ENCODE measurements at places on chromosomes 11 and 22.

GRCh38 chr22:28438183-28438768 is 241.4 kb downstream of the TTC28 start:
- H3K36me3 ChIP-seq: no peaks in the 10 kb centered on the region
- no peak for DNase-seq
- no peak overlapping the region for H3K27ac ChIP-seq
- no peak overlapping the region for H3K4me3 ChIP-seq
- H3K27me3 ChIP-seq: no peaks in the 10 kb centered on the region
- H3K4me1 ChIP-seq: no peaks in the 10 kb centered on the region

GRCh38 chr22:19629331-19629719 is 85.0 kb upstream of the SEPTIN5 start:
- no peaks in the 10 kb centered on the region for H3K27me3 ChIP-seq
- DNase-seq: peak; percentile 29
- H3K4me3 ChIP-seq: no peak overlapping the region
- no peaks in the 10 kb centered on the region for H3K4me1 ChIP-seq
- no peaks in the 10 kb centered on the region for H3K36me3 ChIP-seq
- no peak overlapping the region for H3K27ac ChIP-seq

DNA sequence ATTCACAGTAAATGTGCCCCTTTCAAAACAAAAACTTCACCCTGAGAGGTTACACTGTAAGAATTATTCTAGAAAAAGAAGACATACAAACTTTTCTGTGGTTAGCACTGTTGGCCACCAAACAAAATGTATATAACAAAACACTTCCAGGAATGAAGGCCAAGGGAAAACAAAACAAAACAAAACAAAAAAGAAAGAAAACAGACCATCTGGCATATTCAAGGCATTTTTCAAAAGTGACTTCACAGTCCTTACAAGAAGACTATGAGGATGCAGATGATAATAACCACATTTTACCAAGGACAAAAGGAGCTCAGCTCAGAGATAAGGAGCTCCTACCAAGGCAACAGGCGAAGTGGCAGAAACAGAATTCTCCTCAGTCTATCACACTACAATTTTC is 24.9 kb downstream of the CTSC start:
- H3K4me3 ChIP-seq: no peak overlapping the region
- DNase-seq: no peak
- peaks cover 12% of the 10 kb centered on the region for H3K36me3 ChIP-seq
- peaks cover 8% of the 10 kb centered on the region for H3K4me1 ChIP-seq
- H3K27me3 ChIP-seq: no peaks in the 10 kb centered on the region

- no peaks in the 10 kb centered on the region for H3K27me3 ChIP-seq
These were observed 719 bp downstream of the TALDO1 start for GRCh38 chr11:748007-748359.

- H3K4me1 ChIP-seq: 0 out of 2 replicates have a peak, but pooled peaks cover 2% of the 10 kb centered on the region
- H3K27me3 ChIP-seq: no peaks in the 10 kb centered on the region
- H3K27ac ChIP-seq: no peak overlapping the region
- no peak for DNase-seq
- no peak overlapping the region for H3K4me3 ChIP-seq
These were observed 83.2 kb downstream of the ATXN10 start for GRCh38 chr22:45754822-45755221.

- no peaks in the 10 kb centered on the region for H3K4me1 ChIP-seq
- no peak overlapping the region for H3K27ac ChIP-seq
- H3K36me3 ChIP-seq: no peaks in the 10 kb centered on the region
- H3K4me3 ChIP-seq: no peak overlapping the region
- DNase-seq: no peak
These were observed 101.1 kb downstream of the MUC15 start for GRCh38 chr11:26470992-26471391.

GRCh38 chr11:9075556-9075955 is 15.8 kb downstream of the SCUBE2 start:
- peaks cover 3% of the 10 kb centered on the region for H3K4me1 ChIP-seq
- no peak overlapping the region for H3K4me3 ChIP-seq
- H3K27ac ChIP-seq: no peak overlapping the region
- DNase-seq: no peak
- no peaks in the 10 kb centered on the region for H3K27me3 ChIP-seq

DNA sequence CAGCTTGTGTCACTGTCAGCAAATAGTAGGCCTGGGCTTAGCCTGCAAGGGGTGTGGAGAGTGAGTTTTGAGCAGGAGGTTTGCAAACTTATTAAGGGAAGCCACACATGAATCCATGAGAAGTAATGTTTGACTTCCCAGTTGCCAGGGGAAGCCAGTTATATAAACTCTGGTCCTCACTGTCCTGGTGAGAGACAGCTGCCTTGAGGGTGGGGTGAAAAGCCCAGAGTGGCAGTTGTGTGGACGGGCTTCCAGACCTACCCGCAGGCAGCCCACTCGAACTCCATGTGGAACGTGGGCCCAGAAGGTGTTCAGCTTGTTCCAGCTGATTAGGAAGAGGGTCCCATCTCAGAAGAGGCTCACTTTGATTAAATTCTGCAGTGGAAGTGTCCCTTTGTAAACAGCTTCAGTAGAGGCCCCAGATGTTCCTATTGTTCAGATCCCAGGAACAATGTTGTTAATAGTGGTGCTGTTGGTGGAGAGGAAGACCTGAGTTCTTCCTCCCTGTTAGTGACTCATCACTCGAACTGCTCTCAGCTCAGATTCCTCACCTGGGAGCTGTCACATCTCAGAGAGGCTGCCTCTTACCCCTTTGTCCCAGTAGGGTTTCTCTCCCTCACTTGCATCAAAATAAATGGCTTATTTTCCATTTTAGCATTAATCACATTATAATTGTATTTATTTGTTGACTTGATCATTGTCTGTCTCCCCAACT is 63.4 kb downstream of the GRAMD1B start:
- no peak overlapping the region for H3K27ac ChIP-seq
- H3K36me3 ChIP-seq: no peaks in the 10 kb centered on the region
- no peak overlapping the region for H3K4me3 ChIP-seq
- peak; percentile 44 for DNase-seq
- H3K4me1 ChIP-seq: peaks cover 11% of the 10 kb centered on the region

GRCh38 chr22:19036523-19037273 is 85.5 kb downstream of the DGCR2 start:
- H3K27ac ChIP-seq: no peak overlapping the region
- peak overlapping the region; percentile 5 for H3K4me3 ChIP-seq
- no peaks in the 10 kb centered on the region for H3K4me1 ChIP-seq

DNA sequence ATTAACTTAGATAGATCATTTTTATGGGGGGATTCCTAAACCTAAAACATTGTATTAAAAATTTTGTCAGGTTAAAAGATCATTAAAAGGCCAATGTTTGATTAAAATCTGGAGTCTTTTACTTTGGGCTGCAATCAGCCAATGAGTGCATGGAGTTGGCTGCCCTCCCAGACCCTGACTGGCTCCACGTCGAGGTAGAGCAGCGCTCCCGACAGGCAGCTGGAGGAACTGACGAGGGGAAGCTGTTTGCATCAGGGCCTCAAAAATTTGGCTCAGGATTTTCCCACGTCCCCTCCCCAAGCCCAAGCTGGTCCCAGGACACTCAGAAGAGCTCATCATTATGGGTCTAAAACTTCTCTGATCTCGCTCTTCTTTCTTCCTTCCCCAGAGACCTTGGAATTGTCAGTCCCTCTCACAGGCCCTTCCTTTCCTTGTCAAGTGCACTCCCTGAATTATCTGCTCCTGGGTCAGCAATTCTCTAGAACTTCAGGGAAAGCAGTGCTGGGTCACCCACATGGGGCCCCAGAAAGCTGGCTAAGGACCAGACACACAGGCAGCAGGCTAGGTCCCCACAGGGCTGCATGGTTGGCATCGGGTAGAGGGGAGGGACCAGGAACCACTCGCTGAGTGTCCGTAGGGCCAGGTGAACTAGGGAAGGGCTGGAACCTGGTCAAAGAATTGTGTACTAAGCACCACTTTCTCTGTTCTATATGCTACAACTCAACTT is 119.6 kb upstream of the IGLL5 start:
- no peaks in the 10 kb centered on the region for H3K4me1 ChIP-seq
- H3K36me3 ChIP-seq: no peaks in the 10 kb centered on the region
- peak; percentile 70 for DNase-seq
- H3K27me3 ChIP-seq: peaks cover 12% of the 10 kb centered on the region
- H3K27ac ChIP-seq: no peak overlapping the region

- no peaks in the 10 kb centered on the region for H3K27me3 ChIP-seq
- H3K36me3 ChIP-seq: peaks cover 8% of the 10 kb centered on the region
- peaks cover 3% of the 10 kb centered on the region for H3K4me1 ChIP-seq
These were observed 56.9 kb downstream of the ME3 start for GRCh38 chr11:86615487-86615886.

DNA sequence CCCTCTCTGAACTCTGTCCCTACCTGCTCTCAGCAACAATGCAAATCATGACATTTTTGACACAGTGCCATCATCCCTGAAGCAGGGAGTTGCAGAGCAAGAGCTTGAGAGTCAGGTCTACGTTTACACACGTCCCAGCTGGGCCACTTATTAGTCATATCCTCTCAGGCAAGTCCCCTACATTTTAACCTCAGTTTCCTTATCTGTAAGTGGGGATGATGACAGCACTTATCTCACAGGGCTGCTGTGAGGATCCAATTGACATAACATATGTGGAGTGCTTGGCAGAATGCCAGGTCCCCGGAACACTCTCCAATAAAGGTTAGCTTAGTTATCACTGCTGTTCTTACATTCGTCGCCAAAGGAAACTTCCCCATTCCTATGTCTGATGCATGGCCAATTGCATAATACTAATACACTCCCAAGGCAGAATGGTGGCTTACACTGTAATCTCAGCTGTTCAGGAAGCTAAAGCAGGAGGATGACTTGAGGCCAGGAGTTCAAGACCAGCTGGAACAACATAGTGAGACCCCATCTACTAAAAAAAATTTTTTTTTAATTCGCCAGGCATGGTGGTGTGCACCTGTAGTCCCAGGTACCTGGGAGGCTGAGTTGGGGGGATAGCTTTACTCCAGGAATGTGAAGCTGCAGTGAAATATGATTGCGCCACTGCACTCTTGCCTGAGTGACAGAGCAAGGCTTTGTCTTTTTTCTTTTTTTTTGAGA is 16.6 kb downstream of the ASCC2 start:
- no peak for DNase-seq
- no peaks in the 10 kb centered on the region for H3K27me3 ChIP-seq
- H3K4me1 ChIP-seq: no peaks in the 10 kb centered on the region

DNA sequence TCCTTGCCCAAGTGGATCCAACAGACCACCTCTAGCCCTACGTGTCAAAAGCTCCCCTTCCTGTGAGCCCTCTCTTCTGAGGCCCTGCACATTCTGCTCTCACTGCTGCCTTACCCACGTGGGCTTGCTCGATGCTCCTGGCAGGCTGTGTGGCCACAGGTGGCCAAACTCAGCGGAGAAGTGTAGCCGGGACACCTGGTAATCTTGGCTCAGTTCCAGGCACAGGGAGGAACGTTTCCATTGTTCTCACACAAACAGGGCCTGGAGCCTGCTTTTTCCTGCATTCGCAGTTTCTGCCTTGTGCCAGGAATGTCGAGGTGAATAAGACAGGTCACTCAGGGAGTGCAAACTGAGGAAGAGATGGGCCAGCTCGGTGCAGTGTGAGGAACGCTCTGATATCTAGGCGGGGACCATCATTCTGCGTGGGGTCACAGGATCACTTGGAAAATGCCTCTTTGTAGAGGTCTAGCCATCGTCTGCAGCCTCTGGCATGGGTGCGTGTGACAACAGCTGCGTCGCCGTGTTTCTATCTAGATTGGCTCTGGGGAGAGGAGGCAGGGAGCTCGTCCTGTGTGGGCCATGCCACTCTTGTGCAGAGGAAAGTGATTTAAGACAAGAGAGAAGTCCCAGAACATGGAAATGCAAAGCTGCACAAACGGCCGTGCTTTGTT is 127.6 kb upstream of the PARVA start:
- no peaks in the 10 kb centered on the region for H3K27me3 ChIP-seq
- no peak for DNase-seq
- H3K4me1 ChIP-seq: peaks cover 3% of the 10 kb centered on the region
- no peak overlapping the region for H3K4me3 ChIP-seq
- H3K27ac ChIP-seq: no peak overlapping the region
- no peaks in the 10 kb centered on the region for H3K36me3 ChIP-seq

- peaks cover 5% of the 10 kb centered on the region for H3K36me3 ChIP-seq
- H3K4me1 ChIP-seq: peaks cover 4% of the 10 kb centered on the region
- DNase-seq: no peak
These were observed 55.5 kb upstream of the USP47 start for GRCh38 chr11:11786234-11786633.

DNA sequence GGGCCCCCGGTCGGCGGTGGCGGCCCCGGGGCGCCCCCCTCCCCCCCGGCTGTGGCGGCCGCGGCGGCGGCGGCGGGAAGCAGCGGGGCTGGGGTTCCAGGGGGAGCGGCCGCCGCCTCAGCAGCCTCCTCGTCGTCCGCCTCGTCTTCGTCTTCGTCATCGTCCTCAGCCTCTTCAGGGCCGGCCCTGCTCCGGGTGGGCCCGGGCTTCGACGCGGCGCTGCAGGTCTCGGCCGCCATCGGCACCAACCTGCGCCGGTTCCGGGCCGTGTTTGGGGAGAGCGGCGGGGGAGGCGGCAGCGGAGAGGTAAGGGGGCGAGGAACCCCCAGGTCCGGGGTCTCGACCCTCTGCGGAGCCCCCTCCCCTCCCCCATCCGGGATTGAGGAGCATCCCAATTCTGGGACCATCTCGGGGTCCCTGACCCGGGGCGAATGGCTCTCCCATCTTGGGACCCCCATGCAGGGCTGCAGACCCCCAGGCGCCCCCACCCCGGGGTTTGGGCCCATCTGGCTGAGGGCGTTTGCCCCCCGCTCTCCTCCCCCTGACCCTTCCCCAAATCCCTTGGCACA is 431 bp downstream of the KMT2A start:
- no peaks in the 10 kb centered on the region for H3K27me3 ChIP-seq
- peak; percentile 37 for DNase-seq
- peaks cover 6% of the 10 kb centered on the region for H3K36me3 ChIP-seq

DNA sequence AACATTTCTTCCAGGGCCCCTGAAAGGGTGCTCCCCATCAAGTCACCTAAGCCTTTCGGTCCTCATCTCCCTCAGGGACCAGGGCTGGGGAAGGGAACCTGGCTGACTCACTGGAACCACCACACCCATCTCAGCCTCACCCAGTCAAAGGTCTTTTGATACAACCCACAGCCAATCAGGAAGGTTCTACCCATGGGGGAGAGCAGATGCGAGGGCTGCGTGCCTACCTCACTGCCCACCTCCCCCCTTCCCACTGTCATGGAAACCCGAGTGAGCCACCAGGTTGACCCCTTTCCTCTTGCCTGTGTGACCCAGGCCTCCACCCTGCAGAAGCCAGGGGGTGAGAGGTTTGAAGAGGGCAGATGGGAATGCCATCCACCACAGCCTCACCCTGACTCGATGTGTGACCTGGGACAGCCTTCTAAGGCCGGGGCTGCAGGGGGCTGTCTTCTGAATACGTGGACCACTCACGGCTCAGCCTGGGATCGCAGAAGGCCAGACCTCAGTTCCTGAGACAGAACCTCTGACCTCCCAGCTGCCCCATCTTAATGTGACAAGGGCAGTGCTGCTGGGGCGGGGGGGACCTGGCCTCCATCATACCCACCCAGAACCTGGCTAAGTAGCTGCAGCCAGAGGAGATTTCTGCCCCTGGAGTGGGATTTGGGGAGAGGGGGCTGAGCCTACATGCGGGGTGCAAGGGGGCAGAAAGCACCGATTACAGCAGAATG is 2.7 kb downstream of the MDK start:
- peaks cover 6% of the 10 kb centered on the region for H3K27me3 ChIP-seq
- no peak overlapping the region for H3K27ac ChIP-seq
- H3K4me1 ChIP-seq: peaks cover 4% of the 10 kb centered on the region
- H3K4me3 ChIP-seq: no peak overlapping the region
- DNase-seq: no peak

- no peak overlapping the region for H3K27ac ChIP-seq
- H3K4me3 ChIP-seq: no peak overlapping the region
- H3K36me3 ChIP-seq: no peaks in the 10 kb centered on the region
- DNase-seq: no peak
- H3K4me1 ChIP-seq: no peaks in the 10 kb centered on the region
These were observed 90.4 kb upstream of the PARVA start for GRCh38 chr11:12287009-12287373.

Measured in H9 (cell line).